Transverse colon (tissue), 4 donors: ENCODE measurements at places on chromosomes 12 and 14. TPM values are rescaled to one million over a fixed set of nuclear protein-coding genes. Genes with fewer than 3 reads are reported as not detected.

GRCh38 chr12:52879394-52880351 is 25.2 kb downstream of the KRT8 start:
- DNase-seq, result peak; percentile 85
- H3K36me3 ChIP-seq, result no peaks in the 10 kb centered on the region
- peak overlapping the region; percentile 30 for H3K4me3 ChIP-seq

PUS1 gene
- total RNA-seq, result 21.1 TPM

TAS2R31 gene
- 17.2 TPM for total RNA-seq

CLBA1 gene
- total RNA-seq, result 6.7 TPM

NXPH4 gene
- total RNA-seq, result not detected

TMEM19 gene
- total RNA-seq, result 31.8 TPM

- no peak for DNase-seq
- no peak overlapping the region for H3K27ac ChIP-seq
- H3K27me3 ChIP-seq, result no peaks in the 10 kb centered on the region
- H3K4me3 ChIP-seq, result no peak overlapping the region
Observed at GRCh38 chr14:100323942-100324307, 786 bp downstream of the SLC25A47 start.

DNA sequence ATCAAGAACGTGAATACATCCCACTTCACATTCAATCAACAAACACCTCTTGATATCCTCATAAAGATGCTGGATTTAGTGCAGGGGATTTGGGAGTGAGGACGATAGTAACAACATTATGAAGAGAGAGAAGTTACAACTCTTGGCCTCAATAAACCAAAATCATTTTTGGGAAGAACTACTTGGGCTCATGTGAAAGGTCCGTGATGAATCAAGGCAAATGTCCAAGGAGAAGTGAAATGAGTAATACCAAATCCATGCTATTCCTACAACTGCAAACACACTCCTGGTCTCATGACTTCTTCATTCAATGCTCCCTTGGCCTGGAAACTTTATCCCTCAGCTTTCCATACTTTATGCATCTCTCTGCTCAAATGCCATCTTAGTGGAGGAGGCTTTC is 162.0 kb upstream of the LMNTD1 start:
- no peak overlapping the region for H3K4me3 ChIP-seq
- no peaks in the 10 kb centered on the region for H3K4me1 ChIP-seq
- DNase-seq, result no peak
- H3K27ac ChIP-seq, result no peak overlapping the region

- no peak overlapping the region for H3K27ac ChIP-seq
- H3K4me1 ChIP-seq, result no peaks in the 10 kb centered on the region
- H3K4me3 ChIP-seq, result no peak overlapping the region
- H3K27me3 ChIP-seq, result no peaks in the 10 kb centered on the region
- DNase-seq, result no peak
Observed at GRCh38 chr12:28144059-28144458, 46.2 kb upstream of the CCDC91 start.

DNA sequence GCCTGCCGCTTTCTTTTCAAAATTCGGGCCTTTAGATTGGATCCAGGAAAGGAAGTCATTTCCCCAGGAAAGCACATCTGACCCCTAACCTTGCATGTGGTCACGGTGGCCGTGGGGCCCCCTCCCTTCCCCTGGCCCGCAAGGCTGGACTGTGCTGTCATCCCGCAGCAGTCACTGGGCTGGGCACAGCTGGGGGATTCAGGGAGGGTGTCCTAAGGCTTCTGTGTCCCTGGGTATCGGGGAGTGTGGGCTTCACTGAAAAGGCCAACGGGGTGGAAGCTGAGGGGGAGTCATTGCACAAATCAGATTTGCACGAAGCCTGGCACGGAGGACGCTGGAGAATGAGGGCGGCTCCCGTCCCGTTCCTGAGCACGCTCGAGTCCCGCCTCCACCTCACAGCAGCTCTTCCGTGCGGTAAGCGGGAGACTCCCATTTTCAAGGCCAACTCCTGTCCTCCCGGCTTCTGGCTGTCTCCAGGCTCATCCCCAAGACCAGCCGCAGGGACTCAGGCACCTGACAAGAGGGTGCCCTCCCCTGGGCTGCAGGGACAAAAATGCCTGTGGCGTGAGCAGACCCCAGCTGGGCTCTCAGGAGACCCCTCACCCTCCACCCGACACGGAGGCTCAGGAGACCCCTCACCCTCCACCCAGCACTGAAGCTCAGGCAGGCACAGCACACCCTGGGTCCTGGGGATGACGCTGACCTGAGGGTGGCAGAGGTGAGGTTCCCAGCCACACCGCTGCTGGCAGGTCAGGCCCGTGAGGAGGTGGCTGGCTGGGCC is 9.6 kb downstream of the XRCC3 start:
- no peaks in the 10 kb centered on the region for H3K27me3 ChIP-seq
- H3K27ac ChIP-seq, result peak overlapping the region; percentile 8
- DNase-seq, result no peak
- peaks cover 7% of the 10 kb centered on the region for H3K4me1 ChIP-seq
- no peaks in the 10 kb centered on the region for H3K36me3 ChIP-seq
- no peak overlapping the region for H3K4me3 ChIP-seq

GRCh38 chr12:20410734-20411133 is 42.4 kb downstream of the PDE3A start:
- H3K4me3 ChIP-seq, result no peak overlapping the region
- no peaks in the 10 kb centered on the region for H3K27me3 ChIP-seq
- no peaks in the 10 kb centered on the region for H3K36me3 ChIP-seq
- no peak overlapping the region for H3K27ac ChIP-seq
- DNase-seq, result no peak

DNA sequence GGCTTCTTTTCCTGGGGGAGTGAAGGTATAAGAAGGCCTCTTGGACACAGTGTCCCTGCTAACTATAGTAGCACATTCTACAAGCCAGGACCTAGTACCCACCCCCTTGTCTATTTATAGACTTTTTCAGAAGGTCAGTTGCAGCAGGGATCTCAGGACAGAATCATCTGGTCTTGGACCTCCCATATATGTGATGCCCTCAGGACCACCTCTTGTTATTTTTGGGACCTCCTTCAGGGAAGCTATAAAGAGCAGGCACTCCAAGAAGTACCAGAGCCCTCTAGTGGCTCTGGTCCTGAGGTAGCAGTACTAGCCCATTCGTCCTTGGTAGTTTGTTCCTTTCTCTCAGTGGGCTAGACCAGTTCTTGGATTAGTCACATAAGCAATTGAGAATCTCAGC is 4.3 kb downstream of the COQ10A start:
- no peak for DNase-seq
- H3K36me3 ChIP-seq, result peaks cover 3% of the 10 kb centered on the region
- no peak overlapping the region for H3K4me3 ChIP-seq

- H3K27me3 ChIP-seq, result no peaks in the 10 kb centered on the region
- DNase-seq, result no peak
- H3K36me3 ChIP-seq, result no peaks in the 10 kb centered on the region
- H3K4me3 ChIP-seq, result no peak overlapping the region
Observed at GRCh38 chr12:124096109-124096508, 123.1 kb downstream of the ZNF664 start.

DNA sequence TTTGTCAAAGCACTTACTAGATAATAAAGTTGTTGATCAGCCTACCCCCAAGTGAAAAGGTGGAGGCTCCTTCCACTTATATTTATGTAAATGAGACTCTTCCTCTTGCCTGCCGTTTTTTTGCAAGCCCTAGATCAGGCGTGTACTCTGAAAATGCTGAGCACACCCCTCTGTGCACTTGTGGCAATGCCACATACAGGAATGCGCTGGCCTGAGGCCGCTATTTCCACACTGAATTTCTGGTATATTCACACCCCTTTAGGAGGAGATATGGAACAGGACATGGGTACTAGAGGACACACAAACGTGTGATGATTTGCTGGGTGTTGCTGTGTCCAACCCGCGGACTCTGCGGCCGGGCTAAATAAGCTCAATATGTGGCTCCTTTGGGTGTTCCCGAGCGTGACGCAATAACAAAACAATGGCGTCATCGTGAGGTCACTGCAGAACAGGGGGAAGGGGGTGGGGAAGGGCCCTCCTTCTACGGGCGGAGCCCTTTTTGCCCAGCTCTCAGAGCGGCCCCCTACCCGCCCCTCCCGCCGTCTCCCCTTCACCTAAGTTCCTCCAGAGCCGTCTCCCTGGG is 554 bp upstream of the TSPAN31 start:
- H3K4me1 ChIP-seq, result peaks cover 8% of the 10 kb centered on the region
- no peaks in the 10 kb centered on the region for H3K36me3 ChIP-seq
- DNase-seq, result peak; percentile 84
- peak overlapping the region; percentile 98 for H3K4me3 ChIP-seq
- peak overlapping the region; percentile 95 for H3K27ac ChIP-seq

DNA sequence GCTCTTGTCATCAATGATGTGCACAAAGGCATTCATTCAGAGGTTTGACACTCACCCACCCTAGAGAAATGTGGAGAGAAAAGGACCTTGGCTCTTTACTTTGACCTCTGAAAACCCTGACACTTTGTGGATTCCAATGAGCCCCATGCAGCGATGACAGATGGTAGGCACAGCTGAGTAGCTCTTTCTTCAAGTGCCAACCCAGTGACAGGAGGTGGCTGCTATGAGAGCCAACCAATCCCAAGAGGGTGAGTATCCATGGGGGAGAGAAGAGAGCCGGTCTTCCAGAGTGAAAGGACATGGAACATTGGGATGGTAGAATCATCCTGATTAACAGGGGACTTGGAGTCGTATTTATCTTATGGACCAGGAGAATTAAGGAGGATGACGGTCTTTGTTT is 17.8 kb downstream of the SLC8A3 start:
- no peak for DNase-seq
- no peak overlapping the region for H3K27ac ChIP-seq
- no peaks in the 10 kb centered on the region for H3K27me3 ChIP-seq
- H3K36me3 ChIP-seq, result no peaks in the 10 kb centered on the region
- H3K4me1 ChIP-seq, result no peaks in the 10 kb centered on the region

SLC22A17 gene
- 14.2 TPM for total RNA-seq

CACNA2D4 gene
- total RNA-seq, result not detected

TCL1B gene
- total RNA-seq, result not detected

DNA sequence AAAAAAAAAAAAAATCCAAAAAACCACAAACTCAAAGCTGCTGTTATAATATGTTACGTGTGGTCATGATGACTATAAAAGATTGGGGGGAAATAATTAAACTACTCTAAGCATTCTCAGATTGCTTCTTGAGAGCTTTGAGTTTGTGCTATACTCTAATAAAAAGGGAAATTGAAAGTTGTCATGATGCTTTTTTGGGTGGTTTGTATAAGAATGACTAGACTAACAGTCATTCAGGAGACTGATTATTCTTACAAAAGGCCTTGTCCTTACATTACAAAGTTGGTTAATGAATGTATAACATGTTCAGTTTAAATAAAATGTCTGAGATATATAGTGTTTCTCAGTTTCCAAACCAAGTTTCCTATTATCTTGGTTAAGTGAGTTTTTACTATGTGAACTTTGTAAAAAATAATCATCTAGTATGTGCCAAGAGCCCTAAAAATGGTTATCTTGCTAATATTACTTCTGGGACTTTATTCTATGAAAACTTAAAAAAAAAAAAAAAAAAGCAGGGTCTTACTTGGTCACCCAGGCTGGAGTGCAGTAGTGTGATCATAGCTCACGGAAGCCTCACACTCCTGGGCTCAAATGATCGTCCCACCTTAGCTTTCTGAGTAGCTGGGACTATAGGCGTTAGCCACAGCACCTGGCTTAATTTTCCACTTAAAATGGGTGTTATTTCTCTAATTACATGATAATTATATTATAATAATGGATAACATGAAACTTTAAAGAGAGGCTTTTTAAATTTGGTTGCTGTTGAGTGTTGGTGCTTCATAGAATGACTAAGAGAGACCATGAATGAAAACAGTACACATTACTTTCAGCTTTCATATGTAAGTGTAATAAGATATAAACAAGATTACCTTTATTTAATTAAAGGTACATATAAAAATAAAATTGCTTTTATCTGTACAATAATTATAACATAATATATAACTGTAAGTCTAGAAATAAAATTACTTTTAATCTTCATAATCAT is 459.6 kb upstream of the RGS6 start:
- DNase-seq, result no peak
- H3K4me1 ChIP-seq, result peaks cover 12% of the 10 kb centered on the region
- no peaks in the 10 kb centered on the region for H3K36me3 ChIP-seq
- H3K27ac ChIP-seq, result no peak overlapping the region
- no peaks in the 10 kb centered on the region for H3K27me3 ChIP-seq
